Motor neuron (in vitro differentiated cells): ENCODE measurements at places on chromosomes 7 and 10. TPM values are rescaled to one million over a fixed set of nuclear protein-coding genes. Genes with fewer than 3 reads are reported as not detected.

GRCh38 chr7:844043-844442 lies 11.8 kb downstream of the SUN1 start:
- ATAC-seq = no peak

DNA sequence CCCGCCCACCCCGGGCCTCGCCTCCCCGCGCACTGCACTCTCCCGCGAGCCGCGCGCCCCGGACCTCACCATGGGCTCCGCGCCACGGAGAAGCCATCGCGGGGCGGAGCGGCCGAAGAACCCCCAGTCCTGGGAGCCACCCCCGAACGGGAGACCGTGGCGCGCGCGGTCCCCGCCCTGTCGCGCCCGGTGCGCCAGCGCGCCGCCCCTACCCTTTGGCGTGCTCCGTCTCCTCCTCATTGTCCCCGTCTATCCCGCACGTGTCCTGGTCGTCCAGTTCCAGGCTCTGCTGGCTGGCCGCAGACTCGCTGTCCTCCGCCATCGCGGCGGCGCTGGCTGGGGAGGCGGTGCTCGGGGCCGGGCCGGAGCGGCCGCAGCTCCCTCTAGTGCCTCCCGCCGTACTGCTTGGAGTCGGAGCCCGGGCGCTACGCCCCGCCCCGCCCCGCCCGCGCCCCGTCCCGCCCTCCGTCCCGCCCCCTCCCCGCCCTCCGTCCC lies at the start of gene NMT2:
Gene NMT2 (minus strand): TSS at position 403 of the 495 bp plus-strand sequence. CDS start 81 bp downstream, at position 322.
- ATAC-seq = peak; percentile 89

DNA sequence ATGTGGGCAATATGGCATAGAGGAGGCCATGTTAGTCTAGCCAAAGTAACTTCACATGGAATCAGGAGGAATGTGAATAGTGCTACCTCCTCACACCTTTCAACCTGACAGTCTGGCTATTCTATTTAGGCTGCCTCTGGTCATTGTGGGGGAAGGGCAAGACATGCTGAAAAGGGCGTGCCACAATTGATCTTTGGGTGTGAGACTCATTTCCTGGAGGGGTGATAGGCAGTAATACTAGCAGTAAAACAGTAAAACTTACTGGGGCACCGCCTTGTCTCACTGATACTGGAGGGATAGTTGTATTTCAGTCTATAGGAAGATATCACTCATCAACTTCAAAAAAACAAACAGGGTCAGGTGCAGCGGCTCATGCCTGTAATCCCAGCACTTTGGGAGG lies 88.7 kb downstream of the TMEM168 start:
- no peak for ATAC-seq

DNA sequence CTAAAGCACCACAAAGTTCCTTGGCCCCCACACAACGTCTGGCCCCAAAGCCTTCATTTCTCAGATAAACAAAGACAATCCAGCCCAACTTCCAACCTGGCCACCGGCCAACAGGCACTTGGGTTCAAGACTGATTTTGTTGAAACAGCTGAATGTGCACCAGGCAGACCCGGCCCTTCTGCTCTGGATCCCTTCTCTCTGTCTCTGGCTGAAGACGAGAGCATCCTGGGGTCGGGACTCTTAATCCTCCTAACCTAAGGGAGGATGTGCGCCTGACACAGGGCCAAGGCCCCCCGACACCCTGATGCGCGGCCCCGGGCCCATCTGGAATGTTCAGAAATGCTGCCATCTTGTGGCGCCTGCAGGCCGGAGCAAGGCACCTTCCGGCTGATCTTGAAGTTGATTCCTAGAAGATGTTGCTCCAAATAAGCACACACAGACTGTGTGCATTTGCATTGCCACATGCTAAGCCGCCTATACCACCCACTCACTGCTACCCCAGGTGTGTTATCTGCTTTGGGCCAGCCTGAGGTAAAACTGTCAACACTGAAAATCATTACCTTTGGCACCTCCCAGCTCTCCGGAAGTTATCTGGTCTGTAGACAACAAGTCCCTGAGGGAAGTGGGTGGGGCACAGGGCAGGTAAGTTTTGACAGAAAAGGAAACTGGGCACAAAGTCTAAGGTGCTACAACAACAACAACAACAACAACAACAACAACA lies 98.4 kb upstream of the HABP2 start:
- peak; percentile 80 for ATAC-seq

- no peak for ATAC-seq
Observed at GRCh38 chr7:157682946-157683746, 346.3 kb downstream of the DNAJB6 start.

- ATAC-seq = no peak
Observed at GRCh38 chr10:79427965-79428364, 17.5 kb downstream of the ZCCHC24 start.

- no peak for ATAC-seq
Observed at GRCh38 chr10:75613685-75614504, 182.5 kb downstream of the LRMDA start.

DNA sequence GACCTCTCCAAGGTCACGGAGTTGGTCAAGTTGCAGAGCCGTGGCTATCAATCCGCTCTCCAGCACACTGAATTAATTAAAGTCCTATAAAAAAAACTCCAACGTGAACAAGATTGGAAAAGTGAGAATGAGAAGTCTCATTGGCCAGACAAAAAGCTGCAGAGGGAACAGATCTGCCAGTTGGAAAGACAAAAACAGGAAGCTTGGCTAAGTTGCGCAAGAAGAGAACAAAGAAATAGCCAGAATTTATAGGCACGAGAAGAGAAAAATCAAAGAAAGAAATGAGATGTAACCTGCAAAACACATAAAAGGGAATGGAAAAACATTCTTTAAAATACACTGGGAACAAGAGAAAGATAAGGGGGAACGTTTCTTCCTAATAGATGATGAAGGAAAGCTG lies 45.7 kb upstream of the CRTAC1 start:
- ATAC-seq = no peak

GRCh38 chr7:133854739-133855138 lies 272.4 kb upstream of the LRGUK start:
- ATAC-seq = no peak

- ATAC-seq = no peak
Observed at GRCh38 chr7:135200821-135201331, 10.4 kb downstream of the WDR91 start.

GRCh38 chr7:17546189-17546588 lies 247.7 kb downstream of the AHR start:
- peak; percentile 50 for ATAC-seq

- peak; percentile 81 for ATAC-seq
Observed at GRCh38 chr10:21526188-21526859, 842 bp upstream of the SKIDA1 start.

Gene PLCE1
- 1.5 and 1.6 TPM in 2 replicates for total RNA-seq

Gene ANKRD61
- 1.4 and 2.5 TPM in 2 replicates for total RNA-seq

Gene ASAH2B
- 9.2 and 10.8 TPM in 2 replicates for total RNA-seq

Gene PRLHR
- total RNA-seq = 0.15 and 0.16 TPM in 2 replicates

Gene MUC3A
- 0.37 and 0.57 TPM in 2 replicates for total RNA-seq

Gene FZD8
- 3.6 and 3.9 TPM in 2 replicates for total RNA-seq

Gene MAT1A
- total RNA-seq = 0.76 and 1.0 TPM in 2 replicates

Gene KCP
- 0.31 and 1.0 TPM in 2 replicates for total RNA-seq

Gene NOC3L
- 20.2 and 20.5 TPM in 2 replicates for total RNA-seq
